Bone marrow (tissue), 2 donors: ENCODE measurements at places on chromosomes 1 and 21.

DNA sequence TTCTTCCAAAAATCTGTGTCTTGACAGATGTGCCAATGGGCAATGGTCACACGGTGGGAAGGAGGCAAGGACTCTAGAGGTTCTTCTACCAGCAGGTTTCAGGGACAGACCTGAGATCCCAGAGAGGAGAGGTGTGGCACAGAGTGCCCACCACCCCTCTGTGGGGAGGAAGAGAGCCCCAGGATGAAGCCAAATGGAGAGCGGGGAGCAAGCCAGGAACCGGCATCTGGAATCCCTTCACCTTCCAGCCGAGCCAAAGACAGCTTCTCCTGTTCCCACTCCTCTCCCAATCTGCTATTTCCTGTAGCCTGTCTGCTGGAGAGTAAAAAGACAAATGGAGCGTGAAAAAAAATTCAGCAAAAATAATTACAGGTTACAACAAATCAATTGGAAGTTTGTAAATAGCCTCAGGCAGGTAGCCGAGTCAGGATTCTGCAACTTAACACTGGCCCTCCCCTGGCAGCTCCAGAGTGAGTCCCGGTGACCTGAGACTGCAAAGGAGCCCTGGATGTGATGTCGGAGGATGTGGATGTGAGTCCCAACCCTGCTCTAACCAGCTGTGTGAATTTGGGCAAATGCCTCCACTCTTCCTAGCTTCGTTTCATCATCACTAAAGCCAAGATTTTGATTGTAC is 45.4 kb upstream of the LRRN2 start:
- DNase-seq: no peak

- no peak for DNase-seq
Measured at GRCh38 chr1:43065191-43065590, 106.5 kb upstream of the SLC2A1 start.

GRCh38 chr1:93672069-93672468 is 9.6 kb downstream of the BCAR3 start:
- no peak for DNase-seq

GRCh38 chr1:6317098-6317760 is 56.3 kb upstream of the GPR153 start:
- no peak for DNase-seq

DNA sequence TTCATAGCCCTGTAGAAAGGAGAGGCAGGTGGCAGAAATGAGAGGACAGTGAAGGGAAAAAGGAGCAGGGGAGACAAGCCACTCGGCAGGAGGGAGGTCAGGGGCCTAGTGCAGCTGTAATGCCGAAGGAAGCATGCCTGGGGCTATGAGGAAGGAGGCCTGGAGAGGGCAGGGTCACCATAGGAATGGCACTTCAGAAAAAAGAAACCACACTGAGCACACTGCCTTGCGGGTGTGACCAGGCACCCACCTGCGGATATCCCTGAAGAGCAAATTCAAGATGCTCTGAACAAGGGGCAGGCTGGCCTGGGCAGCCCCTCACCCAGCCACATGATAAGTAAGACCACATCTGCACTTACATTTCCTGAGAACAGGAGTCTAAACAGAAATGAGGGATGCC is 104.7 kb downstream of the JAK1 start:
- DNase-seq: no peak

DNA sequence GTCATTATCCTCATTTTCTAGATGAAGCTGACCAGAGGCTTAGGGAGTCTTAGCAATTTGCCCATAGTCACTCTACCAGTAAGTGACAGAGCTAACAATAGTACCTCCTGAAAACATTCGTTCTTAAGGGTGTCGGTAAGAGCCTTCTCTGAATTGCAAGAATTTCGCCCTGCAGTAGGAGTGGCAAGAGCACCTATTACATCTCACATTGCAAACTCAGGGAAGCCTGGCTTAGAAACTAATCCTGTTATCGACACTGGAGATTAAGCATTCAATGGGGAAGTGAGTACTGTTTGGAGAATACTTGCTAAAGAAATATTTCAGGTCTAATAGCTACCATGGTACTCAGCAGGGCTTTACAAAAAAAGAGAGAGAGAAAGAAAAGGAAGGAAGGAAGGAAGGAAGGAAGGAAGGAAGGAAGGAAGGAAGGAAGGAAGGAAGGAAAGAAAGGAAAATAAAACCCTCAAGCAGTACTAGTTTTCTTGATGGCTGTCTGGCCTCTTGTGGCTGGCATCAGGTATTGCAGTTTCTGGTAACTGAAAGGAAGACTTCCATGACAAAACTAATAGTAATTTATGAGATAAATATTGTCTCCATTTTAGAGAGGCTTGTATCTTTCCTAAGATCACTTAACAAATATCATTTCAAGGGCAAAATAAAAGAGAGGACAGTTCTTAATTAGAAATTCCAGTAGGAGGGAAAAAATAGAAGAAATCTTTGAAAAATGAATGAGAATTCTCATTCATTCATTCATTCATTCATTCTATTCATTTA is 10.4 kb downstream of the C1orf226 start:
- DNase-seq: peak; percentile 22

- no peak for DNase-seq
Measured at GRCh38 chr1:14367451-14367850, 231.0 kb upstream of the KAZN start.

GRCh38 chr21:15121655-15122120 is 56.9 kb upstream of the NRIP1 start:
- DNase-seq: no peak

DNA sequence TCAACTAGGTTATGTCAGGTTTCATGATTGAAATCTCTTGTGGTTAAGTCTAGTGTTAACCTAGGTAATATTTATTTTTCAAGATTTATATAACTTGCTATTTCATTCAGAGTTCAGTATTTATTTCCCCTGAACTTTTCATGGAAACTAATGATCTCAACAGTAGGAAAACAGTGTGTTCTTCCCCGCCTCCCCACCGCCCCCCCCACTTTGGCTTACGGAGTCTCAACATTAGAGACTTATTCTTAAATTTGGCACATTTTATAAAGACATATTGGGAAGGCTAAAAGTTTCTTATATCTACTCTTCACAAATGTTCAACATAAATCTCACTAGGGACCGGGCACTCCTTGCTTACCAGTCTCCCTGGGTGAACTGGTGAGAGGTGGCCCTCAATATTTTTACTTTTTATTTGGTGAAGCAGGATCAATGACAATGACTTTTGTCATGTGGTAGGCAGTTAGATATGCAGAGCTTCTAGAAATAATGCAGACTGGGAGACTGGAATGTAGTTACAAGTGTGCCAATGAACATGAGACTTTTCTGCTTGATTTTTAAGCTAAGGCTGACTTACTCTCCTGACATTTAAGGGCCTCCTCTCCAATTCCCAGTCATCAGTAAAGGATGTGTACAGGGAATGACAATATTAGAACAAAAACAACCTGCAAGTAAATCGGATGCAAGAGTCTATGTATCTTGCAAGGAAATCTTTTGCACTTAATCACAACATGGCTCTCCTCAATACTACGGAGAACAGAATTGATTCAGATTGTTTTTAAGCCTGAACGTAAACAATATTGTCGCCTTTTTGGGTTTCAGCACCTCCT is 1.7 kb upstream of the MAN1A2 start:
- DNase-seq: no peak

GRCh38 chr1:181028615-181029014 is 5.2 kb upstream of the MR1 start:
- DNase-seq: no peak

GRCh38 chr1:179677882-179678281 is 65.2 kb upstream of the FAM163A start:
- DNase-seq: no peak

GRCh38 chr1:41259221-41259620 is 17.1 kb upstream of the SCMH1 start:
- no peak for DNase-seq

DNA sequence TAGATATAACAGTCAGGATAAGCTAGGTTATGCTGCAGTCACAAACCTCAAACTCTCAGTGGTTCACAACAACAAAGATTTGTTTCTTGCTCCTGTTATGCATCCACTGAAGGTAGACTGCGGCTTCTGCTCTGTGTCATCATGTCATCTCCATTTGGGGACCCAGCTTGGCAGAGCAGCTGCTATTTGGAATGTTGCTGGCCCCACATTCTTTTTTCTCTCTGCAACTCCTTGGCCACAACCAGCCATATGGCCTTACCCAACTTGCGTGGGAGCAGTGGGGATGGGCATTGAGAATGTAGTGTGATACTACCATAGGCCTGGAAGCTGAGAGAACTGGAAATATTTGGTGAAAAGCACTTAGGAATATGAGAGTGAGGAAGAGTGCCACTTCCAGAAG is 26.4 kb downstream of the AGO4 start:
- DNase-seq: no peak

- no peak for DNase-seq
Measured at GRCh38 chr1:54421101-54421504, 14.9 kb upstream of the SSBP3 start.

DNA sequence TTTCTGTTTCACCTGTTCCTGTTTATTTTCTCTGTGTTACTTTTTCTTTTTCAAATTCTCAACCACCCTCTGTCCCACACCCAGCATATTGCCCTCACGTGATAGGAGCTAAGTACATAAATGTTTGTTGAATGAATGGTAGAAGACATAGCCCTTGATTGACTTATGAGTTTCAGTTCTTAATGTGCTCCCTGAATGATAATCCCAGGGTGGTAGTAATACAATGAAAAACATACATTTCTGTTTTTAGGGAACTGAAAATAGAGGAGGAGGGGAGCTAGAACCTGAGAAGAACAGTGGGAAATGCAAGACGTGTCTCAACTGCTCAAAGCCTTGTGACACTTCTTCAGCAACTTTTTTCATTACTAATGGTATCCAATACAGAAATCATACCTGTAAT is 147.1 kb downstream of the SPATA46 start:
- no peak for DNase-seq

- no peak for DNase-seq
Measured at GRCh38 chr1:163068716-163069115, 445 bp upstream of the RGS4 start.

DNA sequence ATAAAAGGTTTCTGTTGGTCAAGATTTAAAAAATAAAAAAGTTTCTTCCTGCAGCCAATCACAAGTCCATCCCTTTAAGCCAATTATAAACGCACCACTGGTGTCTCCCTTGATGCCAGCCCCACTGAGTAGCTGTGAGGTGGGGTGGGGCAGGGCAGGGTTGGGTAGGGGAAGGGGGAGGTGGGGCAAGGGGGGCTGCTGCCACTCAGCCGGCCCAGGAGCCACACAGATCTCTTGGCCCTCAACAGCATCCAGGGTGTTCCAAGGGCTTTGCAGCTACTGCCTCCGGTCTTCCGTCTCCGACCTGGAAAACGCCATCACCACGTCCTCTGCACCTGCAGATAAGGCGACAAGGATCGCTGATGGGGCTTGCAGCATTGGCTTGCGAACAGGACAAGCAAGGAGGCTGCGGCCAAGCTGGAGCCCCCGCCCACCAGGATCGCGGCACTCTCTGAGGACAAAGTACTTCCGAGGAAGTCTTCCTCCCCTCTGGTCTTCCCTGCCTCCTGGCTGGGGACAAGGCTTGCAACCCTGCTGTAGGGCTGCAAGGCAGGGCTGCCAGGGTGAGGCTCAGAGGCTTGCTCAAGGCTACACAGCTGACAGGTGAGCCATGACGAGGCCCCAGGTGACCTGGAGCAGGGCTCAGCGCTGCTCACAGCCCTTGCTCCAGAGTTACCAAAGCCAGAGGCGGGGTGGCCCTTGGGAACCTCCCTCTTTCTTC is 26.8 kb upstream of the CLSTN1 start:
- DNase-seq: no peak

GRCh38 chr1:217435204-217435603 is 195.7 kb downstream of the GPATCH2 start:
- no peak for DNase-seq

- no peak for DNase-seq
Measured at GRCh38 chr1:227059076-227059475, 119.0 kb downstream of the COQ8A start.

DNA sequence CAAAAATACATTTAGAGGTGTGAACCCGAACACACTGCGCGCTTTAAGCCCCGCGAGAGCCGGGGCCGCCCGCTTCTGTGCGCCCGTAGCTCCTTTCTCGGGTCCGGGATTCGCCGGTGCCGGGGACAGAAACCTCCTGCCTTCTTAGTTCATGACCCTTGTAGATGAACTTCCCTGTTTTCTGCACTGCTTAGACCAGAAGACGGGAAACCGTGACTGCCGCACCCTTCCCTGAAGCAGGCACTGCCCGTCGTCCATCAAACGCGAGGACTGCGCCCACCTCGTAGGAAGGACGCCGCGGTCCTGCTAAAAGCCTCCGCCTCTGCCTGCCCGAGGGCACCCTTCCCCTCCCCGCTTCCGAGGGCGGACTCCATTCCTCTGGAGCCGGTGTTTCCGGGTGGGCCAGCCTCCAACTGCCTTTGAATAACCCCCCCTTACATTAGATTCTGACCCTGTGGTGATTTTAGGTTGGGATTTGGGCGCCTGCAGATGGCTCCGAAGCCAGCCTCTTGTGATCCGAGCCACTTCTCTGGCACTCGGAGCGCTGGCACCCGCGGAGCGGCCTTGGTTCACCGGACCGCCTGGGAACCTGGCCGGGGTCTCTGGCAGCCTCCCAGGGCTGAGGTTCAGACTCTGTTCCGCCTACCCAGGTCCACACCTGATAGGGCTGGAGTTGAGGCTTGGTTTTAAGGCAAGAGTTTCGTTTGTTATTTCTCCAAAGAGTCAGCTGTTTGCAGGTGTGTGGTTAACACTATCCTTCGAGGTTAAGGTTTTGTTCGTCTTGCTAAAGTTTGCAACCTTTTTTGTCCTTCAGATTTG is 1.2 kb upstream of the PTTG1IP start:
- DNase-seq: no peak

- DNase-seq: no peak
Measured at GRCh38 chr1:212012034-212012740, 23.2 kb downstream of the INTS7 start.

DNA sequence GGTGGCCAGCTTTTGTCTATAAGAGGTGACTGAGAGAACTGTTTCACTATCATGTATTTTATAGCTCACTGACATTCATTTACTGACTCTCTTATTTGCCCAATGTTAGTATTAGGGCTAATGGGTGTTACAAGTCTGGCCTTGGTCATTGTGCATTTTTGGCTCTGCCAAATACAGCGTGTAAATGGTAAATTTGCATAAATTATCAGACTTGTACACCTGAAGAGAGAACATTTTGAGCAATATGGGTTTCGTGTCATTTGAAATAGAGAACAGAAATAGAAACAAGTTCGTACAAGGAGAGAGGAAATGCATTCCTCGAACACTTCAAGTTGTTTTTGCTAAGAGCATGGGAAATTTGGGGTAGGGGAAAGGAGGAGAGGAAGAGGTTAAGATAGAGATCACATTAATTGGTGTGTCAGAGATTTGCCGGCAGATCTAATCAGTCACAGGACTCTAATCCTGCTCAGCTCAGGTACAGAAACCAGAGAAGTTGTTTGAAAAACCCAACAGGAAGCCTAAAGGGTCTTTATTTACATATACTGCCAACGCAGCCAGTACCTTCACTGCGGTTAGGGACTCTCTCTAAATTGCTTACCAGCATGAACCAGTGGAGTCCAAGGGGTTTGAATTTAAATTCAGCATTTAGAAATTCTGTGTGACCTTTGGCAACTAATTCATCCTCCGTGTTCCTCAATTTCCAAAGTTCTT is 261.5 kb downstream of the GPATCH2 start:
- DNase-seq: no peak

GRCh38 chr1:44587796-44588460 is 86.4 kb downstream of the TMEM53 start:
- DNase-seq: no peak

- DNase-seq: no peak
Measured at GRCh38 chr1:104136621-104137020, 386.9 kb downstream of the AMY1C start.
